Panc1 (cell line): ENCODE measurements at places on chromosomes 6 and 20.
A peak's percentile ranks its signal among the peaks of the same experiment; 100 is the strongest.

GRCh38 chr6:11384531-11385309 lies 152.3 kb upstream of the NEDD9 start:
- DNase-seq, result no peak
- H3K27me3 ChIP-seq, result no peaks in the 10 kb centered on the region
- H3K4me1 ChIP-seq, result no peaks in the 10 kb centered on the region
- no peak overlapping the region for H3K4me3 ChIP-seq

DNA sequence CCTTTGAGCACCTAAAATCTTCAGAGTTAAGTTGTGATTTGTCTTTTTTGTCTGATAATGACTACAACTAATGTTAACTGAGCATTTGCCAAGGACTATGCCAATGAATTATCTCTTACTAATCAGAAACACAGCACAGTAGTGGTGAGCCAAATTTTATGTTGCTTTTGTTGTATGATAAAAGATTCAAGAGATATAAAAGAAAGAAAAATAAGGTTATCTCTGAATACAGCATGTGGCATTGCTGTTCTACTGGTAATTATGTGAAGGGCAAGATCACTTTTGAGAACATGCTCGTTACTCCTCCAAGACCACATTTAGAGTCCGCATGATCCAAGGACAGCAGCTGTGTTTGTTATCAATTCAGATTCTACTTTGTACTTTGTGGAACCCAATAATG lies 133.4 kb upstream of the MYLIP start:
- no peak overlapping the region for H3K4me3 ChIP-seq
- no peaks in the 10 kb centered on the region for H3K4me1 ChIP-seq
- no peak for DNase-seq
- H3K36me3 ChIP-seq, result no peaks in the 10 kb centered on the region
- no peak overlapping the region for H3K27ac ChIP-seq

GRCh38 chr6:125828476-125829039 lies 37.8 kb downstream of the NCOA7 start:
- H3K36me3 ChIP-seq, result no peaks in the 10 kb centered on the region
- DNase-seq, result no peak
- no peak overlapping the region for H3K4me3 ChIP-seq
- no peak overlapping the region for H3K27ac ChIP-seq
- no peaks in the 10 kb centered on the region; the same call in 1 of the 2 replicates for H3K4me1 ChIP-seq

GRCh38 chr6:7269816-7270215 lies 43.2 kb downstream of the SSR1 start:
- no peaks in the 10 kb centered on the region for H3K4me1 ChIP-seq
- H3K27ac ChIP-seq, result no peak overlapping the region
- DNase-seq, result no peak
- no peaks in the 10 kb centered on the region for H3K27me3 ChIP-seq
- no peak overlapping the region for H3K4me3 ChIP-seq

GRCh38 chr20:20663841-20664240 lies 48.6 kb downstream of the RALGAPA2 start:
- DNase-seq, result no peak
- no peaks in the 10 kb centered on the region for H3K27me3 ChIP-seq
- no peaks in the 10 kb centered on the region for H3K4me1 ChIP-seq
- H3K4me3 ChIP-seq, result no peak overlapping the region

DNA sequence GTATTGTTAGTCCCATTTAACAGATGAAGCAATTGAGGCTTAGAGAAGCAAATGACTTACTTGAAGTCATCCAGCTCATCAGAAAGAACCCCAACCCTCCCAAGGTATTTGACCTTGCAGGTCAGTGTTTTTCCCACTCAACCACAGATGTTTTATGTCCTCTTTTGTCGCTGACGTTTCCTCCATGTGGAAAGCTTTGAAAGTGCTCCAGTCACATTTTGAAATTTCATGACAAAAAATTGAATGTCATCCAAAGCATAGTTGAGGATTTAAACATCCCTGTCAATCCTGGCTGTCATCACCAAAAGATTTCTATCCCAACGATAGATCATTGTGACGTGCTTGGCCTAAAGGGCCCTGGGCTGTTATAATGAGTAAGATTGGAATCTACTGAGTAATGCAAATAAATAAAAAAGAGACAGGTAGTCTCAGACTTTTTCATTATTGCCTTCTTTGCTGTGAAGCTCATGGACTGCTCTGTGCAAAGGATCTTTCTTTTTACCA lies 102.7 kb downstream of the TSHZ2 start:
- H3K36me3 ChIP-seq, result no peaks in the 10 kb centered on the region
- H3K4me1 ChIP-seq, result no peaks in the 10 kb centered on the region
- H3K4me3 ChIP-seq, result no peak overlapping the region
- no peak overlapping the region for H3K27ac ChIP-seq

GRCh38 chr6:30882204-30882758 lies 2.0 kb upstream of the DDR1 start:
- no peak overlapping the region for H3K4me3 ChIP-seq
- H3K4me1 ChIP-seq, result peaks cover 47% of the 10 kb centered on the region
- H3K27ac ChIP-seq, result peak overlapping the region; percentile 55
- DNase-seq, result no peak
- no peaks in the 10 kb centered on the region for H3K27me3 ChIP-seq

DNA sequence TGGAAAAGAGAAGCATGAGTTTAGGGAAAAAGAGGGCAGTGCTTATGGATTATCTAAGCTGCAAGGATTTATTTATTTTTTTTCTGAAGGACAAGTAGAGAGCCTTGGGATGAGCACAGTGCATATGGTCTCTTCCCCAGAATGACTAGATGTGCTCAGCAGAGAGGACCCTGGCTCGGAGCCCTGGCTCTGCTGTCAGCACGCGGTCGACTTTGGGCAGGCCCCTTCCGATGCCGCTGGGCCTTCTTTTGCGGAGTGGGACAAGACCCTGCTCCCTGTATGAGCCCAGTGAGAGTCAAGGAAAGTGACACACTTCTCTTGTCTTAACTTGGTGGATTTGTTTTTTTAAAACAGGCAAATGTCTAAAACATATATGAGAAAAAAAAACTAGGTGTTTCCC lies 51.4 kb downstream of the LRRC1 start:
- no peaks in the 10 kb centered on the region for H3K4me1 ChIP-seq
- H3K4me3 ChIP-seq, result no peak overlapping the region
- H3K27ac ChIP-seq, result no peak overlapping the region
- H3K27me3 ChIP-seq, result no peaks in the 10 kb centered on the region
- H3K36me3 ChIP-seq, result no peaks in the 10 kb centered on the region

- H3K27me3 ChIP-seq, result no peaks in the 10 kb centered on the region
- H3K4me1 ChIP-seq, result no peaks in the 10 kb centered on the region
- no peak for DNase-seq
Observed at GRCh38 chr6:90811596-90812226, 224.8 kb upstream of the MAP3K7 start.

DNA sequence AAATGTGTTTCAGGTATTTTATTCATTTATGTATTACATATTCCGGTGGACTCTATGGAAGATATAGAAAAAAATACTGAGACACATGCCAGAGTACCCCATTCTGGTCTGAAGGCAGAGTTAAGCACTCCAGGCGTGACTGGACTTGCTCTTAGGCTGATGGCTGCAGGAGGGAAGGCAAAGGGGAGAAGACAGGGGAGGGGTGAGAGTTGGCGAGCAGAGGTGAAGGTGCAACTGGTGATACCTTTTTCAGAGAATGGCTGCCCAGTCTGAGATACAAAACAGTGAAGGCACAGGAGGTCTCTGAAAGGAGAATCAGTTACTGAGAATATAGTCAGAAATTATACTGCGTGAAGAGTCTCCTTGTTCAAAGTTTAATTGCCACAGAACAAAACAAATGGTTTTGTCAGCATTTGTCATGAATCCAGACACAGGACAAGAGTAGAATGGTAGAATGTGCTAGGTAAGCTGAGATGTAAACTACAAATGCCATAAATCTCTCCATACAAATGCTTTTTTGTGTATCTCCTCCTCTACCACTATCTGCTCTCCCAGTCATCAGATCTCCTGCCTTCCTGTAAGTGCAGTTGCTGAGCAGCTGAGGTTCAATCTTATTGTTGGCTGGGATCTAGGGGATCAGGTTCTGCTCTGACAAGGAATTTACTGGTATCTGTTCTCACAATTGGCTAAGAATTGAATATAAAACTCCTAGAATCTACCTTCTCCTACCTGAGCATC lies 104.2 kb upstream of the DST start:
- H3K27me3 ChIP-seq, result no peaks in the 10 kb centered on the region
- no peak for DNase-seq
- H3K36me3 ChIP-seq, result no peaks in the 10 kb centered on the region
- H3K4me1 ChIP-seq, result peaks cover 81% of the 10 kb centered on the region
- H3K27ac ChIP-seq, result peak overlapping the region; percentile 64

DNA sequence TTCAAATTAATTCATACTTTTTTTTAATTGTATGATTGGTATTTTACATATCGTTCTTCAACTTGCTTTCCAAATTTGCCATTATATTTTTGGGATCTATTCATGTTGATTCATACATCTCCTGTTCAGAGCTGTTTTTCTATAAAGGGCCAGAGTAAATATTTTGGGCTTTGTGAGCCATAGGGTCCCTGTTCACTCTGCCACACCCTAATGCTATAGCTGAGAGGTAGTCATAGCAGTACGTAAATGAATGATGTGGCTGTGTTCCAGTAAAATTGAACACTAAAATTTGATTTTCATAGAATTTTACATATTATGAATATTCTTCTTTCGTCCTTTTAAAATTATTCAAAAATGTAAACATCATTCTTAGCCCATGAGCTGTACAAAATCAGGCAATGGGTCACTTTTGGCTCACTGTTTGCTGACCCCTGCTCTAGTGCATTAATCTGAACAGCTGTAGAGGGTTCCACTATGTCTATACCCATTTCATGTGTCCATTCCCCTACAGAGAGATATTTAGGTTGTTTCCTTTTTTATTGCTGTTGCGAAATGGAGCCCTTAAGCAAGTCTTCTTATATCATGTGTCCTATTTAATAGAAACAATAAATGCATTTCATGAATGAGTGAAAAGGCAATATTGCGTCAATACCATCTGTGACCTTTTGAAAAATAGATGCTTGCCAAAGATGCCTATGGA lies 136.4 kb upstream of the SALL4 start:
- no peaks in the 10 kb centered on the region for H3K27me3 ChIP-seq
- no peak for DNase-seq
- peaks cover 15% of the 10 kb centered on the region for H3K4me1 ChIP-seq
- no peak overlapping the region for H3K4me3 ChIP-seq

DNA sequence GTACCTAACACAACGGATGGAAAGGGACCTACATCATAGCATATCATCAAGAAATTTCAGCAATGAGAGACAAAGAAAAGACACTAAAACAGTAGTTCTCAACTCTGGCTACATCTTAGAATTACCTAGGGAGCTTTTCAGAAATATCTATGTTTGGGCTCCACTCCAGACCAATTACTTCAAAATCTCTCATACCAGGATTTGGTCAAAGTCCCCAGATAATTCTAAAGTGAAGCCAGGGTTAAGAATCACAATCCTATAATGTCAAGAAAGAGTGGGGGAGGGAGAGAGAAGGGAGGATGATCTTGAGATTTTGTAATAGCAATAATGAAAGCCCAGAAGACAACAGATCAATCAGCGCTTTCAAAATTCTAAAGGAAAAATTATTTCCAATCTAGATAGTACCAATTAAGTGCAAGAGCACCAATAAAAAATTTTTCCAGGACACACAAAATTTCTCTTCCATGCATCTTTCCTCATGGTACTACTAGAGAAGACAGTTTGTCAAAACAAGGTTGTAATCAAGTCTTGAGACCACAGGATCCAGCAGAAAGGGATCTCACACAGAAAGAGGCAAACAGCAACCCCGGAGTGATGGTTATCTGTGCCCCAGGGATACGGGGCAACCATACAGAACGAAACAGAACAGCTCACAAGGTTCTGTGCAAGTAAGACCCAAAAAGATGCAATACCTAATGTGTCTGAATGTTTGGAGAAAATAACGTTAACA lies 152.9 kb upstream of the DST start:
- no peaks in the 10 kb centered on the region for H3K36me3 ChIP-seq
- no peak for DNase-seq
- H3K27ac ChIP-seq, result peak overlapping the region; percentile 24; the same call in 1 of the 2 replicates
- H3K27me3 ChIP-seq, result no peaks in the 10 kb centered on the region
- H3K4me3 ChIP-seq, result no peak overlapping the region
- H3K4me1 ChIP-seq, result peaks cover 31% of the 10 kb centered on the region

GRCh38 chr6:37454420-37455140 lies 21.6 kb downstream of the CMTR1 start:
- H3K27ac ChIP-seq, result no peak overlapping the region
- H3K4me1 ChIP-seq, result no peaks in the 10 kb centered on the region
- peaks cover 2% of the 10 kb centered on the region; the same call in 1 of the 2 replicates for H3K36me3 ChIP-seq
- no peak overlapping the region for H3K4me3 ChIP-seq
- no peak for DNase-seq

GRCh38 chr6:897528-898207 lies 204.7 kb upstream of the EXOC2 start:
- no peaks in the 10 kb centered on the region for H3K36me3 ChIP-seq
- H3K27me3 ChIP-seq, result 0 out of 2 replicates have a peak, but pooled peaks cover 3% of the 10 kb centered on the region
- no peak overlapping the region for H3K27ac ChIP-seq
- DNase-seq, result no peak
- H3K4me1 ChIP-seq, result no peaks in the 10 kb centered on the region
- no peak overlapping the region for H3K4me3 ChIP-seq

DNA sequence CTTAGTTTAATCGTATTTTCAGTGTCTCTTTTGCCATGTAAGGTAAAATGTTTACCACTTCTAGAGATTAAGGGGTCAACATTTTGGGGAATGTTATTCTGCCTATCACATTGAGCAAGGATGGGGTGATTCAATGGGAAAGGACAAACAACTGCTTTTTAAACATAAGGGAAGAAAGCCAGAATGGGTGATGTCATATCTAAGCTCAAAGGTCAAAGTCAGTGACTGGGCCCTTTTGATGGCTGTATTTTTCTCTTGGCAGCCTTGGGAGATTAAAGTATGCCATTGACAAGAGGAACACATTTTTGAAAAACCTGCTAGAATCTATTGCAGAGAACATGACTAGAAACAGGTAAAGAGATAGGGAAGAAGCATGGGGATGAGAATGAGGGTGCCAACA lies 477.3 kb upstream of the IRAK1BP1 start:
- H3K27me3 ChIP-seq, result no peaks in the 10 kb centered on the region
- no peak for DNase-seq
- no peak overlapping the region for H3K4me3 ChIP-seq
- H3K36me3 ChIP-seq, result no peaks in the 10 kb centered on the region
- no peaks in the 10 kb centered on the region for H3K4me1 ChIP-seq

GRCh38 chr6:116536216-116536621 lies 9.3 kb downstream of the TRAPPC3L start:
- no peak overlapping the region for H3K4me3 ChIP-seq
- peaks cover 47% of the 10 kb centered on the region for H3K27me3 ChIP-seq
- H3K4me1 ChIP-seq, result no peaks in the 10 kb centered on the region
- H3K27ac ChIP-seq, result no peak overlapping the region
- H3K36me3 ChIP-seq, result no peaks in the 10 kb centered on the region
- peak; percentile 58 for DNase-seq
